ENCODE measurements at places on chromosomes 2 and 18.

DNA sequence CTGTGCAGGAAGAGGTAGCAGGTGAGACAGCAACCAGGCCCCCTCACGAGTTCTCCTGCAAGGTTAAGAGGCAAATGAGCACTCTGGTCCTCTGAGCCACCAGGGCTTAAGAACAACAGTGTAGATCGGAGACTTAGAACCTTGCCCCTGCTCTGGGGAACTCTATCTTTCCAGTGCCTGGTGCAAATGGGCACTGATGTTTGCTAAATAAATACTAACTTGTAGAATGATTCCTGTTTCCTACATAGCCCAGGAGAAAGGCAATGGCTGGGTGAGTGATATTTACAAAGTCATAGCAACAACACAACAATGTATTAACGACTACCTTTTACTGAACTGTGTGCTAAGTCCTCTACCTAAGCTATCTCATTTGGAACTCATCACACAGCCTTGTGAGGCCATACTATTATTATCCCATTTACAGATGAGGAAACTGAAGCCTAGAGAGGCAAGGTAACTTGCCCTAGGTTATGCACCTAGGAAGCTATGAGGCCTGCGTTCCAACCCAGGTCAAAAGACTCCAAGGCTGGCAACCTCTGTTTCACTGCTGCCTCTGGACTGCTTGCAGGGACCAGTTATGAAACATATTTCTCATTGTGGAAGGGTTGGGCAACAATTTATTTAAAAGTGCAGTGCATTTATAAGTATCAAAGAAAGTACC is 4.3 kb downstream of the ATP8B1 start:
- DNase-seq: no peak

GRCh38 chr2:224017957-224018356 is 21.1 kb downstream of the SERPINE2 start:
- DNase-seq: no peak

DNA sequence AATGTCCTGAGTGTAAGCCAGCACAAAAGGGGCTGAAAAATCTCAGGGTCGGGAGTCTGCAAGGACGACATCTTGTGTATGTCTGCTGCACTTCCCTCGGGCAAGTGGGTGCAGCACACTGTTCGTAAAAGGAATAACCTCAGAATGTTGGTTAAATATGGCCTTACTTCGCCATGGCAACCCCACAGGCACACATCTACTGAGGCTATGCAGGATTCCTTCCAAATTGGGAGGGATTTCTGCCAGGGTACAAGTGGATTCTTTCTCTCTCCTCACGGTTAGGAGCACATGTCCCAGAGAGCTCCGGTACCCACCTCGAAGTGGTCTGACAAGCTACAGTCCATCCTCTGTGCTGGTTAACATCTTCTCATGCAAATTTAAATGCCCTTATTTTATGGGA is 277.7 kb upstream of the PXDN start:
- no peak for DNase-seq

DNA sequence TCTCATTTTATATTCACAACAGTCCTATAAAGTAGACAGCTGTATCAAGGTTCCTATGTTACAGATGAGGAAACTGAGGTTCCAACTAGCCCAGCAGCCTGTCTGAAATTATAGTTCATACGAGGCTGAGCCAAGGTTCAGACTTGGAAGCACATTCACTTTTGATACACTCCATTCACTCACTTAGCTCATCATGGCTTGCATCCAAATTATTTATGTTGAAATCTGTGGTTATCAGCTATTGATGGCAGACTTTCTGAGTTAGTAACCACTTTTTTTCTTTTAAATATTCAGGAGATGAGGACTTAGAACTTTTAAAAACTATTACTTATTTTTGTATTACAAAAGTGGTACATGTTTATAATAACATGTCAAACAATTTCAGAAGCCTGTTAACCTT is 188.2 kb downstream of the MTX2 start:
- no peak for DNase-seq

- no peak for DNase-seq
These were observed 246.2 kb downstream of the CYP26B1 start for GRCh38 chr2:71901466-71901865.

- no peak for DNase-seq
These were observed 27.7 kb upstream of the PTPN4 start for GRCh38 chr2:119731983-119732382.

GRCh38 chr2:170680172-170680941 is 34.8 kb upstream of the SP5 start:
- DNase-seq: no peak

DNA sequence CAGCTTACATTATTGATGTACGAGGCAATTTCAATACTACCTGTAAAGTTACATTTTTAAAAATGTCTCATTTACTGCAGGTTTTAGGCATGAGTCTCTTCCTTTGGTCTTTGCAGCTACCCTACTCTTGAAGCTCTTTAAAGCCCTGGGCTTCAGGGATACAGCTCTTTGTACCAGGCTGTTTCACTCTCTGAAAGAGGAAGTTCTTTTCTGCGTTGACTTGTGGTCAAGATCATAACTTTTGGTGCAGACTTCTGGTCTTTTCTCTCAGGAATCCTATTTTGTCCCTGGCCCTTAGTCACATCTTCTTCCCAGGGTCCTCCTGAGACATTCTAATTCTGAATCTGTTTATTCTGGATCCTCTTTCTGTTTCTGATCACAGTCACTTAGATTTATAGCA is 16.6 kb upstream of the HRH4 start:
- no peak for DNase-seq

DNA sequence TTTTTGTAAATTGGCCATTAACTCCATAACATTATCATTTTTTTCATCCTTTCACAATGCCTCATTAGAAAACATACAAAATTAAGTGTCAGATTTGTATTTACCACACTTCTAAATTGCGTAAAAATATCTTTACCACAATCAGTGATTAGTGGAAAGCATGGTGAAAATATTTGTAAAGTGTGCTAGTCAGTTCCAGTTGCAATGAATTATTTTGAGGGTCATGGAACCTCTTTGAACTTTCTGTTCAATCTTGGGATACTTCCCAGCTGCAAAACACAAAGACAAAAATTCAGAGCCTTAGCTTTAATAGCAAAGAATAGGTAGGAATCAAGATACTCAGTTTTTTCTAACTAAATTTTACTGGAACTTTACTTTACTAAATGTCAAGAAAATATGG is 4.0 kb upstream of the COL3A1 start:
- no peak for DNase-seq

DNA sequence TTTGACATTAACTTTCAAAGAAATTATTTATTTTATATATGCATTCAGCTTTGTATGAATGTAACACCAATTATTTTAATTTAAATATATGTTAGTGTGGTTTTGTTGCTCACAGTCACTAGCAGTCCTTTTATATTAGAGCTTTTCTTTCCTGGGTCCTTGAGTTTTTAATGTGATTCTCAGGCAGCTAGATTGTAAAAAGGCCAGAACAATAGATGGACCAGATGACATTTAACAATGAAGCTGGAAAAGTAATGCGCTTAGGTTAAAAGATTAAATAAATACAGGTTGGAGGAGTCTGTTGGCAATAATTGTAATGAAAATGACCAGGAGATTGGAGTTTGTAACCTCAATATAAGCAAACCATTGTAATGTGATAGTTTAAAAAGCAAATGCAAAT is 171.1 kb downstream of the FTCDNL1 start:
- no peak for DNase-seq

DNA sequence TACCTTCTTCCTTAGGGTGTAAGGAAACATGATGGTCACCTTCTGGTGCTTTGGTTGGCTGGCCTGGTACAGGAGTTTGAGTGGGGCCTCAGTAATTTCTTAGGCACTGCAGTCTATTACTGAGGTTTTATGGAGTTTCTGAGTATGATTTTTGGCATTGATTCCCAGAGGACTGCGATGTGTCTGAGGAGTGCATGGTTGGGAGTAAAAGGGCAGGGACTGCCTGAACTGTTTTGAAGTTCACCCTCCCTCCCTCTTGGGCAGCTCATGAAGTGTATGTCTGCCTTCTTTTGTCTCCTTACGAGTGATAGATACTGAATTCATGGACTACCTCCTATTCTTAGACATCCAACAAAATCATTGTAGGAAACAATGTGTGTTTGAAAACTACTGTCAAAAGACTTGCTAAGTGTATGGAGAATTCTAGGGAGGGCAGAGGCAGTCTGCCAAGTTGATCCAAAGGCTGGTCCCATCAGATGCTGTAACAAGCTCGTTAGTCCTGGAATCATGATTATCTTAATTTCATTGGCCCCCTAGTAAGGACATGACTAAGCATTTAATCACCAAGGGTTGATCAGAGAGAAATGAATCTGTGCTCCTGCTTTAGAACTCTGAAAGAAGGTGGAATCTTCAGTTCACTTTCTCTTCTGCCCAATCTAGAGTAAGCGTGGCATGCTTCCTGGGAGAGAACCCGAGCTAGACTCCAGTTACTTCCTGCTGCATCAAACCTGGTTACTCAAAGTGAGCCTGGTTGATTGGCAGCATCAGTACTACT is 26.5 kb downstream of the LYPD6B start:
- no peak for DNase-seq

GRCh38 chr2:20225294-20226151 is 593 bp upstream of the SDC1 start:
- DNase-seq: peak; percentile 90

DNA sequence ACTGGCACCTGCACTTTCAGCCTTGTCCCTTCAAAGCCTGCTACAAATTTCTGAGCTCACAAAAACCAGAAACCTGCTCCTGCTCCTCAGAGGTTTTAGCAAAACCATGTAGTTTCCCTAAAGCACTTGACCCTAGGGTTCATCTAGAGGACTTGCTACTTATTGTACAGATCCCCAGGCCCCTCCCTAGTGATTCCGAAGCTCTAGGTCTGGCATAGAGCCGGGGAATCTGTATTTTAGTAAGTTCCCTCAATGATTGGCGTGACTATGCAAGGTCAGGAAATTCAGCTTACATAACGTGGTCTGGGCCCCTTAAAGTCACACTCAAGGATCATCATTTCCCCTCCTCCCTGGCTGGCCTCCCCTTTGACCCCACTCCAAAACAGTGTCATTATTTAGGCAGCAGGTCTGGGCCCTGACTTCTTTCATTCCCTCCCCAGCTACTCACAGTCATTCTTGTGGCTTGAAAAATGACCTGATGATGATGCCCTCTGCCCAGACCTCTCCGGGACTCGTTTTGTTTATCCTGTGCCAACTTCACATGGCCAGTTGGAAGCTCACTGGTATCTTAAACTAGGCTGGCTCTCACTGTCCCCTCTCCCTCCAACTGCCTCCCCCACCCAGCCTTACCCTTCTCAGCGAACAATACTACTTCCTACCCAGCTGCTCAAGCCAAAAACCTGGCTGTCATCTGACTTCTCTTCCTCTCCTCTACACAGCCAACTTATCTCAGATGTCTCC is 36.0 kb downstream of the WDFY1 start:
- DNase-seq: no peak

DNA sequence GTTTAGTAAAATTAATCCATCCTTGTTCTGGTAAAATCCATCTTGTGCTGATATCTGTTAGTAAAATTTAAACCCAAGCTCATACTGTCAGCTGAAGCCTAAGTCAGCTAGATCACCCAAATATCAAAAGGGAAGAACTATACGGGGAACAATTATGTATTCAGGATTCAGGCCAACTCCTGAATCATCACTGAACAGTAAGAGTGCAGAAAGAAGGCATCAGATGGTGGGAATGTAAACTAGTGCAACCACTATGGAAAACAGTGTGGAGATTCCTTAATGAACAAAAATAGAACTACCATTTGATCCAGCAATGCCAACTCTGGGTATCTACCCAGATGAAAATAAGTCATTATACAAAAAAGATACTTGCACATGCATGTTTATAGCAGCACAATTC is 81.8 kb downstream of the RAPGEF4 start:
- no peak for DNase-seq

DNA sequence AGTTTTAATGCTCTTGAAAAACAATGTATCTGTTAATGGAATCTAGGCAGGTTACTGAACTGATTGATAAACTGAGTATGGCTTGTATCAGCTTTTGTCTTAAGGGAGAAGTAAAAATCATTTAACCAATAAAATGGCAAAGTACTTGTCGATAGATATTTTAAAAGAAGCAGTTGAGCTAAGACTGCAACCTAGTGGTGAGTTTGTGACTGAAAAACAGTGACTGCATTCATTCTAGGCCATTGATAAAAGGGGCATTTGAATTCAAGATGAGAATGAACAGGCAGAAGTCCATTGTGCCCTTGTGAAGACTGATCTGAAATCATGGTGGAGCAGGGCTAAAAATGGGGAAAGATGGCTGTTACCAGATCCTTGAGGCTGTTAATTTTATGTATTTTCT is 59.4 kb upstream of the MSTN start:
- DNase-seq: no peak

- DNase-seq: no peak
These were observed 124.8 kb downstream of the EPHA4 start for GRCh38 chr2:221447310-221447709.

- no peak for DNase-seq
These were observed 18.6 kb upstream of the SCRN3 start for GRCh38 chr2:174376967-174377366.

DNA sequence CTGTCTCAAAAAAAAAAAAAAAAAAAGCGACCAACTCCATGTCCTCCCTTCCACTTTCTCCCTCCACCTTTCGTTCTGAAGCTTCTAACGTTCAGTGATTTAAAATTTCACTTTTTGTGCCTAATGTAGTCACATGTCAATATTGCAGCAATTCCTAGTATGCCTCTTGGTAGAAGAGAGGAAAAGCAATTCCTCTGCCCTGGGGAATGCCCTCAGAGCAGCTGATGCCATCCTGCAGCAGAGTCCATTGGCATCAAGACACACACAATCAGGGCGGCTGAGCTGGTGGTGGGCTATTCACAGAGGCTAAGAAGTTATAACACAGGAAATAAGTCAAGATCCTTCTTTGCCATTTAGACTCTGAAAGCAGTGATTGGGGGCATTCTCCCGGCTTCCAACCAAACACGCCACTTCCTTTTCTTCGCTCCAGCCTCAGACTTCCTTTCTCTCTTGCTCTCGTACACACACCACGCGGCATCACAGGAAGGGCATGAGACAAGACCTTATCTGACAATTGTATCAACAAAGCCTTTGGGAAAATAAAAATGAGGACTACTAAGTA is 71.9 kb downstream of the MOGAT1 start:
- no peak for DNase-seq

DNA sequence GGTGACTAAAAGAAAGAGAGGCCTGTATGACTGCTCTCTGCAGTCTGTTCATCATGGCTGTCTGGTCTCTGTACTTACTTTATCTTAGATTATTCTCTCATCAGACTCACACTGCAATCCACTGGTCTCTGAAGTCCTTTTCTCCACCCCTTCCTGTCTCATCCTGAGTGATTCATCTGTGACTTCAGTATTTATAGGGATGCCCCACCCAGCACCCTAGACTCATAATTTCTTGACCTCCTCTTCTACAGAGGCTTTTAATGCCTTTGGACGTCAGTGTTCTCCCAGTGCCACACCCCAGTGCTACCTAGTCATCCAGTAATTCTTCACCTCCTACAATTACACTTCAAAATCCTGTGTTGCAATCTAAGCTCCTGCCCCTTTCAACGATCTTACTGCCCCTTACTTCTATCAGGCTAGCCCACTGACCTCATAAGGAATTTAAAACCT is 14.9 kb upstream of the ITPRID2 start:
- no peak for DNase-seq

DNA sequence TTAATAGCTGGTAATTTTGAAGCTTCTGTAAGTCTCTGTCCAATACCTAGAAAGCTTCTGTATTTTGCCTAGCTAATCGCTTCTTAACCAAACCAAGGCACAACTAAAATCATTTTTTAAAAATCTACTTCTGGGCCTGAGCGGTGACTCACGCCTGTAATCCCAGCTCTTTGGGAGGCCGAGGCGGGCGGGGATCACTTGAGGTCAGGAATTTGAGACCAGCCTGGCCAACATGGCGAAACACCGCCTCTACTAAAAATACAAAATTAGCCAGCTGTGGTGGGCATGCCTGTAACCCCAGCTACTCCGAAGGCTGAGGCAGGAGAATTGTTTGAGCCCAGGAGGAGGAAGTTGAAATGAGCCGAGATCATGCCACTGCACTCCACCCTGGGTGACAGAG is 148.6 kb upstream of the FIGN start:
- DNase-seq: no peak

Measured in chondrocyte (in vitro differentiated cells).